ENCODE measurements at places on chromosomes 13 and 19. TPM values are rescaled to one million over a fixed set of nuclear protein-coding genes. Genes with fewer than 3 reads are reported as not detected.

MBNL2 gene
- 125 TPM for total RNA-seq

SPACA4 gene
- total RNA-seq, result not detected

EXOC3L2 gene
- 1.7 TPM for total RNA-seq

CD79A gene
- not detected for total RNA-seq

All from thoracic aorta endothelial cell (primary cell).